NCI-H69 (cell line): ENCODE measurements at places on chromosomes 5 and 9.

- DNase-seq: peak; percentile 96
Measured at GRCh38 chr5:137395011-137395755, 103.9 kb downstream of the SPOCK1 start.

DNA sequence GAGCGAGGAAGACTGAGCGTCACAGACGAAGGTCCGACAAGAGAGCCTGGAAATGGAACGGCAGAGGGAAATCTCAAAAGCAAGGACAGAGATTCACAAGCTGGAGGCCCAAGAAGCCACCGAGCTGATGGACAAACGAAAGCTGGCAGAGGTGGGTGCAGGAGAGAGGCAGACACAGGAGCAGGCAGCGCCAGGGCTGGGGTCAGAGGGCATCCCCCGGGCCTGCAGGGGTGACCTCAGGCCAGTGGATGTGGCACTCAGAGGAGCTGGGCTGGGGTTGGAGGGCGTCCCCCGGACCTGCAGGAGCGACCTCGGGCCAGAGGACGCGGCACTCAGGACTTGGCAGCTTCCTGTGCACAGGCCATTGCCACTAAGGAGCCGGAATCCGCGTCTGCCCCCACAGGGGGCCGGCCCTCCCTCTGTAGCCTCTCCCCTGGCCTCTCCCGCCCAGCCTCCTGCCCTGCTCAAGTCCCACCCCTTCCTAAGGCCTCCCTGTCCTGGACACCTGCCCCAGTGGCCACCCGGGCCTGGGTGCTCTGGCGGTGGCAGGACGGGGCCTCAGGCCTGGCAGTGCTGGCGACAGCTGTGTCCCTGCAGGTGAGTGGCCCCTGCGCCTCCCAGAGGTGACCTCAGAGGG lies 40.4 kb downstream of the EXD3 start:
- peak; percentile 67 for DNase-seq

- DNase-seq: no peak
Measured at GRCh38 chr9:80586786-80587330, 1015.1 kb downstream of the TLE4 start.

GRCh38 chr5:151115272-151115905 lies 34.6 kb upstream of the TNIP1 start:
- peak; percentile 51 for DNase-seq

DNA sequence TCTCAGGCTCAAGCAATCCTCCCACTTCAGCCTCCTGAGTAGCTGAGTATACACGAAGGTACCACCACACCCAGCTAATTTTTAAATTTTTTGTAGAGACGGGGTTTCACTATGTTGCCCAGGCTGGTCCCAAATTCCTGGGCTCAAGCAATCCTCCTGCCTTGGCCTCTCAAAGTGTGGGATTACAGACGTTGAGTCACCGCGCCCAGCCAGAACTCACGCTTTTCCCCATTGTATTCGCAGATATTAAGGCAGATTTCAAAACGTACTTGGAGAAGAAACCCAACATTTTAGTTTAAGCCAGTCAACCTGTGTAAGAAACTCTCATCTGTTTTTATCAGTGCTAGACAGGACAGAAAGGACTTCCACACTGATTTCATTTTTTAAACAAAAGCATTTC lies 26.6 kb downstream of the COL23A1 start:
- no peak for DNase-seq

- peak; percentile 46 for DNase-seq
Measured at GRCh38 chr9:36793277-36793676, 220.6 kb downstream of the MELK start.

DNA sequence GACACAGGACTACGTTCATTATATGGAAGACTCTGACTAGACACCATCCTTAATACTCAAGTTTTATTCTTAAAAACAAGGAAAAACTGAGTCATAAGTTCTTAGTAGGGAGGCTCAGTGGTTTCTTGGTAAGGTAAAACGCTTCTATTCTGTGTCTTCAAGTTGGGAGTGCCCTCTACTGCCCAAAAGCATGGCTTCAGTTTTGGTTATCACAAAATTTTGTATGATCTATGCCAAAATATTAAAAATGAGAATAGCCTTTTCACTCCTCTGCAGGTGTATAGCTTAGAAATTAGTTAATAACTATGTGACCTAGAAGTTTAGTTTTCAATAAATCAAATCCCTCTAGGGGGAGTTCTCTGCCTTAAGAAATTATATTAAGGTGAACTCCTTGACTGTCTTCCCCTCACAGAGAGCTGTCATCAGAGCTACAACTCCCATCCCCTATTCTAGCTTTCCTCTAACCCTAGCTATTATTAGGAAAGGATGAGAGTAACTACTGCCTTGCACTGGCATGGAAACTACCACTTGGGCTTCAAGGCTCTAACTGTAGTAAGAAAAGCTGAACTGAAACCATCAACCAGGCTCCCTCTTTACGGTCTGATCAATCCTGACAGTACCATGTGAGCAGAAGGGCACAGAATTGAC lies 189.7 kb downstream of the GNAQ start:
- peak; percentile 44 for DNase-seq

GRCh38 chr5:86354664-86355063 lies 263.1 kb upstream of the COX7C start:
- no peak for DNase-seq

- DNase-seq: peak; percentile 54
Measured at GRCh38 chr9:137506274-137506673, 43.9 kb downstream of the PNPLA7 start.

- DNase-seq: no peak
Measured at GRCh38 chr9:125650271-125650737, 56.7 kb downstream of the MAPKAP1 start.

DNA sequence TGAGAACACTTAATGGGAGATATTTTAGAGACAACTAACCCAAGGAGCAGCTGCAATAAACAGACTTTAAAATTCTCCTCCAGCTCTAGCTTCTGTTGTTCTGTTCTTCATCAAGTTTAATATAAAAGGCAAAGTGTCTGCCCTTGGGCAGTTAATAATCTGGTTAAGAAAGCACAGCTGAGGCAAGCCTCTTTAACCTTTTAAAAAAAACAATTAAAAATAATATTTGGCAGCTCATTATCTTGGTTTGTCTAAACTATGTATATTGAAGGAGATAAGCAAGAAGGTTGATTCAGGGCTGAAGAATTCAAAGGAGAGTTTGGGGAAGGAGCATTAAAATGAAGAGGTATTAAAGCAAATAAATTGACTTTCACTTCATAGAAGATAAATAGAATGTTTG lies 75.4 kb downstream of the TSSK1B start:
- no peak for DNase-seq

DNA sequence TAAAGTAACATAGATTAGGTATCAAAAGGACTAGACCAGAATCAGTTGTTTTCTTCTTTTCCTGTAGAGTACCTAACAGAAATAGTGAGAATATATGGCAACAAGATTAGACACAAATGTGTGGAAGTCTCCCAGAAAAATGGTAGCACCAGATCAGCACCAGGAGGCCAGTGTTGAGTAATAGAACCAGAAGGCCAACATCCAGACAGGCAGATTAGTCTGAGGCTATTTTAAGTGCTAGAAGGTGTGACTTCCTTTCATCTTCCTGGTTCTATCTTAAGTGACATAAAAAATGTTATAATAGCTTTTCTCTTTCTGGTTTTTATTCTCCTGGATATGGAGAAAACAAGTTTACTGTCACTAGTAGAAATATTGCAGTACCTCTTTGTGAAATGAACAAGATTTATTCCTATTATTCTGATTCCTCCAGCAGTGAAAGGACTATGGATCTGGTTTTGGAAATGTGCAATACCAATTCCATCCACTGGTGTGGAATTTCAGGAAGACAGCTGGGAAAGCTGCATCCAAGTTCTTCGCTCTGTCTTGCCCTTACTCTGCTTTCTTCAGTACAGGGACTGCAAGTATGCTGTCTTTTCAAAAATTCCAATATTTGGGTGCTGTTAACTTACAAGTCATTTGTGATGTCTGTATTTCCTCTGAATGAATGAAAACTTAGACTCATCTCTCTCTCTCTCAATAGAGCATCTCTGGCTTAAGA lies 39.1 kb downstream of the SHLD3 start:
- peak; percentile 26 for DNase-seq

DNA sequence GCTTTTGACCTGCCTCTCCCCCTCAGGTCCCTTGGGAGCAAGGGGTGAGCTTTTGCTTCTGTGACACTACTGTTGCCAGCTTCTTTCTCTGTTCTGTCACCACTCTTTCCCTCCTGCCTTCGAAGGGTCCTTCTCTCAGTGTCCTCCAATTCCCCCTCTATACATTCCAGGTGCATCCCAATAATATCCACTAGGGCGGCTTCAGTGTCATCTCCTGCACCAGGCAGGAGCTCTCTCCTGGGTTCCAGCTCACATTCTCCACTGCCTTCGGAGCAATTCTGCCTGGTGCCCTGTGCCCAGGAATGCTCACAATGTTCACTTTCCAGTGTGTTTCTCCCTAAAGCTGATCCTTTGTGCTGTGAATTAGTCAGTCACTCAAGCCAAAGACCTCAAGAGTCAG lies 83.9 kb upstream of the CXCL14 start:
- DNase-seq: peak; percentile 55

DNA sequence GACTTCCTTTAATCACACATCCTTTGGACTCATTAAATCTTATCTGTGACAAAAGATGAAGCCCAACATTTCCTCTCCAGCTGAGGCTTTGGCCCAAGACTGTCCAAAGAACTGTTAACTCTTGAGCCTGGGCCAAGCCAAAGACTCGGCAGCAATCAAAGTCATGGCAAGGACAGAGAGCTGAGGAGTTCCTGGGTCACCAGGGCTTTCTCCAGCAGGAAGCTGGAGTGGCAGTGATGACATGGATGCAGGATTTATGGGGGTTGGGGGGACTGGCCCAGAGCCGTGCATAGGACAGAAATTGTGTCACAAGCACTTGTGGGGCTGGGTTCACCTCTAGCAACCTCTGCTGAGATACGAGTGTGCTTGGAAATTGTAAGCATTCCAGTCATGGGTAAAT lies 440.3 kb downstream of the PLK2 start:
- DNase-seq: no peak

DNA sequence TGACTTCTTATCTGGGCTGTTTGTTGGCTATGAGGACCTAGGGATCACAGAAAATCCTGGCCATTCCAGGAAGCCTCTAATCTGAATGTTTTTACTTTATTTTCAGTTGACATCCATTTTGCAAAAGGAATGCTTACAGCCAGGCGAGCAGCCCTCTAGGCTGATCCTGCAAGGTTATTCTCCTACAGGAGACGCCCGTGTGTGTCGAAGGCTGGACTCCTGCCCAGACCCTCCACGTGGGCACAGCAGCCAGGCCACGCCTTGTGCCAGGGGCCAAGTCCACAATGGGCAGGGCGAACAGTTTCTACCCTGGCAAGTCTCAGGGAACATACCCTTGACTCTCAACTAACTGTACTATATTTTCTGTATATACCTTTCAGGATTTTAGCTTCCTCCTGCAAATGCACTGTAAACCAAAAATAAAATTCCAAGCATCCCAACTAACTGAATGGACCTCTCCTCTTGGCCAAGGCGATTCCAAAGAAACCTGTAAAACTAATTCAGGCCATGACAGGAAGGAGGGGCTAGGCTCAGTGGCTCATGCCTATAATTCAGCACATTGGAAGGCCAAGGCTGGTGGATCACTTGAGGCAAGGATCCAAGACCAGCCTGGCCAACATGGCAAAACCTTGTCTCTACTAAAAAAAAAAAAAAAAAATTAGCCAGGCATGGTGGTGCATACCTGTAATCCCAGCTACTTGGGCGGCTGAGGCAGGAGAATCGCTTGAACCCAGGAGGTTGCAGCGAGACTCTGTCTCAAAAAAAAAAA lies 5.7 kb downstream of the CMBL start:
- peak; percentile 97 for DNase-seq

- DNase-seq: no peak
Measured at GRCh38 chr9:93295031-93295430, 111.1 kb downstream of the WNK2 start.

- DNase-seq: no peak
Measured at GRCh38 chr9:98254228-98255060, 1.0 kb downstream of the TBC1D2 start.

DNA sequence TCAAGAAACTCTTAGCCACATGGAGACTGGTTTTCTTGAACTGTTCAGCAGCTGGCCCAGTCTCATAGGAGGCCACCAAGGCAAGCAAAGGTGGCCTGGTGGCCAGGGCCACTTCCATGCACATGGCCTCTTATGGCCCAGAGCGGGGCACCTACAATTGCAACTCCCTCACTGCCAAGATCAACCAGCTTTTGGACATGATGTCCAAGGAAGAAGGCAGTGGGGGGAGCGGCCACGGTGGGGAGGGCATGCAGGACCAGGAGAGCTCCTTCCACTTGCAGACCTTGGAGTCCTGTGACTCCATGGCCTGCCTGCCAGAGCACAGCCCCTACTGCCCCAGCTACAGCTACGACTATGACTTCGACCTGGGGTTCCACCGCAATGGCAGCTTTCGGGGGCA lies 398.9 kb upstream of the PTPRD start:
- DNase-seq: no peak

- DNase-seq: peak; percentile 69
Measured at GRCh38 chr9:97761056-97761598, 64.0 kb upstream of the XPA start.

- DNase-seq: no peak
Measured at GRCh38 chr9:125284855-125285254, 23.2 kb downstream of the GAPVD1 start.
